A673 (cell line): ENCODE measurements at places on chromosomes 11 and 22.

DNA sequence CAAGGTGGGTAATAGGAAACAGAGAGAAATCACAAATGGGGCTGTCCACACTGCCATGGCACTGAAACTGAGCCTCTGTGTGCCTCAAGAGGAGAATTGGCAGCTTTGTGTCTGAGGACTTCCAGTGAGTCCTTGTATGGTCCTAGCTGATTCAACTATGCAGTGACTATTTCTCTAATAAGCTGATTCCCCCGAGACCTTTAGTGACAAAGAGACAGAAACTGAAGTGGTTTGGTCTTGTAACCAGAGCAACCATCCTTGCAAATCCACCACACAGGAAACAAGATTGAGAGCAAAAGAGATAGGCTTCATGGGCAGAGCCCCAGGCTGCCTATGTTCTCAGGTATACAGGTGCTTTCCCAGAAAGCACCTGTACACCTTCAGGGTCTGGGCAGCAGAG, 1038.5 kb downstream of the NTM start:
- DNase-seq, result peak; percentile 33

DNA sequence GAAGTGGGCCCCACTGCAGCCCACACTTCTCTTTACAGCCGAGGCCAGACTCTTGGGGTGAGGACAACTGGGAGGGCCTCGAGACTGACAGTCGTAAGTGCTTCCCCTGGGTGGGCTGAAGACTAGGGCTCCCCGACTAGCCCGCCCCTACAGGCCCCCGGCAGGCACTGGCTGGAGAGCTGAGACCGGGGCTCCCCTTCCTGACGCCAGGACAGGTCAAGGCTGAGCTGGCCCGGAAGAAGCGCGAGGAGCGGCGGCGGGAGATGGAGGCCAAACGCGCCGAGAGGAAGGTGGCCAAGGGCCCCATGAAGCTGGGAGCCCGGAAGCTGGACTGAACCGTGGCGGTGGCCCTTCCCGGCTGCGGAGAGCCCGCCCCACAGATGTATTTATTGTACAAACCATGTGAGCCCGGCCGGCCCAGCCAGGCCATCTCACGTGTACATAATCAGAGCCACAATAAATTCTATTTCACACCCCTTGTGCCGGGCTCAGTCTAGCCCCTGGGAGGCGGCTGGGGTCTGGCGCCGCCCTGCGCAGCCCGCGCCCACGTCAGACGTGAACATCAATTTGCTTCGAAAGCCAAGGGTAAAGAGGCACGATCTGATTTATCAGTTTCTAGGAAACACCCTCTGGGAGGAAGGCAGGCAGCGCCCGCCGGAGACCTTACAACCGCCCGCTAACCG, 13.5 kb downstream of the SCYL1 start:
- no peak for DNase-seq

DNA sequence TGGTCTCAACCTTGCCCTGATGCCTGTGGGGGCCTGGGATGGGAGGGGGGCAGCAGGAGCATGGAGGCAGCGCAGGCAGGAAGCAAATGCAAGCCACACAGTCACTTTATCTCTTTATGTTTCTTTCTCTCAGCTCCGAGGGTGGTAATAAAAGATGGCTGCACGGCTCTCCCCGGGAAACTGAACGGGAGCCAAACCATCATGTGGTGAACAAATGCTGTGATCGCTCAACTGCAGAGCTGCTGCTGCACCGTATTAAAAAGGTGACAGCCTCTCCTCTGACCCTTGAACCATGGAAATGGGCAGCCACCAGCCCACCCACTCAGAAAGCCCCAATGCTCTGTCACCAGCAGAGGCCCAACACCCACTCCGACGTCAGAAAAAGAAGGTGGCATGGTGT, 110.0 kb downstream of the TIMP3 start:
- DNase-seq, result no peak

- DNase-seq, result peak; percentile 71
Observed at GRCh38 chr22:47213571-47214230, 451.3 kb downstream of the TBC1D22A start.

DNA sequence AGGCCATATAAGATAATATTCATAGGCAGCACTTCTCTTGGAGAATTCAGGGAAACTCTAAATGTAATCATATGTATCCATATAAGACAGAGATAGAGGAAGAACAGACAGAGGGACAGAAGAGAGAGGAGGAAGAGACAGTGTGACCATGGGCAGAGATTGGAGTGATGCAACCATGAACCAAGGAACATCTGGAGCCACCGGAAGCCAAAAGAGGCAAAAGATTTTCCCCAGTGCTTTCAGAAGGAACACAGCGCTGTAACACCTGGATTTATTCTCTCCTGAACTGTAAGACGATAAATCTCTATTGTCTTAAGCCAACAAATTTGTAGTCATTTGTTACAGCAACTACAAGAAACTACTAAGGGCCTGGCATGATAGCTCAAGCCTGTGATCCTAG, 57.7 kb downstream of the GAB2 start:
- no peak for DNase-seq

GRCh38 chr11:13114566-13115379, 105.7 kb downstream of the RASSF10 start:
- no peak for DNase-seq

GRCh38 chr22:42745118-42745517, 24.4 kb upstream of the A4GALT start:
- DNase-seq, result no peak

DNA sequence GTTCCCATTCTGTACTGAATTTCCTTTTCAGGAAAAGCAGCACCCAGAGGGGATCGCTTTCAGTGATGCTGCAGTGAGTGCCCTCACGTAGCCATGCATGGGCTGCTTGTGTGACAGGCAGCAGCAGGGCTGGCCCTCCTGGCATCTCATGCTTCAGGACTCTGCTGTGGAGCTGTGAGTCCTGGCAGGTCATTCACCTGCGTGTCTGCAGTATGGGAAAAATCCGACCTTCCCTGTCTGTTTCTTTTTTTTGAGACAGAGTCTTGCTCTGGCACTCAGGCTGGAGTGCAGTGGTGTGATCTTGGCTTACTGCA, 13.4 kb downstream of the GLB1L2 start:
- DNase-seq, result no peak

DNA sequence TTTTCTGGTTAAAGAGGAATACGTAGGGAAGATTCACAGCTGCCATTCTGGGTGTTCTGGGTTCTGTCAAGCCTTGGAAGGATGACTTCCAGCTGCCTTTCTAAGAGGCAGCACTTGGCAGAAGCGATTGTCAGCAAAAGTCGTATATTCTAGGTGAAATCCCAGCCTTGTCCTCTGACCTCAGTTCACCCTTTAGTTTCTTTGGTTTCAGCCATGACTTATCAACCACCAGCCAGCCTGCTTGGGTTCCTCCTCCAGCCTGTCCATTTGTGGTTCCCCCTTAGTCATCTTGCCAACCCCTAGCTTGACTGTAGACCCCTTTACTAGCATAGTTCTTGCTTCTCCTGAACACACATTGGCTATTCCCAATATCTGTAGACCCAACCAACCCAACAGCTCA, 102.3 kb upstream of the CD44 start:
- DNase-seq, result no peak

DNA sequence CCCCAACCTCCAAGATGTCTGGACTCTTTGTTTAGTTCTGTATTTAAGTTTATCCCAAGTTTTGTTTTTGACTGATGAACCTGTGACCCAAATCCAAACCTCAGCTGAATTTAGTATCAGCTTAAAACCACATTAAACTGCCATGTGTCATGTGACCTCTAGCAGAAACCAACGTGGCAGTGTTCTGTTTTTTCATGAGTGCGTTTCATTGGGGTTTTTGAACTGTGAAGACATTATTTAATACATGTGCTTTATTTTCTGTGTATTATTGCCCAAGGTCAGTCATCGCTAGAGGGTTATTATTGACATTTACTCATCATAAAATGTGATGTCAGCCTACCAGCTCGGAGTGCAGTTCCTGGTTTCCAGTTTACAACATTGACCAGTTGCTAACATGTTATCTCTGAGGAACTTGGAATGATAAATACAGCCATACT, 1.8 kb downstream of the TLCD5 start:
- no peak for DNase-seq
